Anterior cingulate cortex (tissue), 58 donors: ENCODE measurements at places on chromosomes 12 and 14.
A peak's percentile ranks its signal among the peaks of the same experiment; 100 is the strongest.

DNA sequence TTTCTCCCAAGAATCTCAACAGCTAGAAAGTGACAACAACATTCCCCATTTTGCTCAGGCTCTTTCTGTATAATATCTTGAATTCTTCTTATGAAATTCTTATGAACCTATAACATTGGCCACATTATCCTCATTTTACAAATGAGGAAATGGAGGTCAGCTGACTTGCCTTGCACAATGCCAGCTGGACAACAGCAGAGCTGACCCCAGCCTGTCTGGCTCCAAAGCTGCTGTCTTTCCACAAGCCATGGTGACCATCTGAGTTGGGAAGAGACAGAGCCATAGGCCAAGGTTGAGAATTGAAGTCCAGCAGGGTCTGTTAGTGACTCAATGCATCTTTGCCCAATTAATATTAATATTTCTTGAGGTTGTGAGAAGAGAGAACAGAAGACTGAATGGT, 87.3 kb downstream of the KSR2 start:
- DNase-seq: no peak

GRCh38 chr12:42485823-42486222, 103.7 kb downstream of the PRICKLE1 start:
- DNase-seq: no peak

DNA sequence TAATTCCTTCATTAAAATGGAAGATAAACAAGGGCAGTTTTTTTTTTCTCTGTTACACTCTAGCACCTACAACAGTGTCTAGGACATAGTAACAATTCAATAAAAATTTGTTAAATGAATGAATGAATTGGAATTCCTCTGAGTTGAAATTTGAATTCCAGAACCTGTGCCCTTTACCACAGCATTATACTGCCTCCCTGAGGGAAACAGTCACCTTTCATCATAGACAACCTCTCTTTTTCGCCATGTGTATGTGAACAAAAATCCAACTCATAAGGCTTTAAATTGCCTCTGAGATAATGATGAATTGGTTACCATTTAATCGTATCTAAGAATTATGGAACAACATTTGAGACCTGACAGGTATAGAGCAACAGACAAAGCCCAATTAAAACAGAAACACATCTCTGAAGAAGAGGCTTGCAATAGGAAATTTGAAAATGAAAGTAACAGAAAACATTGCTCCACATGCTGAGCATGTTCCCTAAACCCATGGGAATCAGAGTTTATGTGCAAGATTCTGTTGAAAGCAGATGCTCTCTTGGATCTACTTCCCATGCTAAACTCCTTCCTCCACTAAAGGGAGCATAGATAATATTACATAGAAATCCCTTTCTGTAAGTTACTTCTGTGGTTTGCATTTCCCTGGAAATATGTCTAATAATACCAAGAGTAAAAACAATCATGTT, 657.8 kb downstream of the GALC start:
- no peak for DNase-seq

GRCh38 chr12:7193674-7194073, 4.2 kb downstream of the PEX5 start:
- DNase-seq: no peak

GRCh38 chr12:25377469-25378177, 126.9 kb upstream of the KRAS start:
- peak; percentile 15 for DNase-seq

DNA sequence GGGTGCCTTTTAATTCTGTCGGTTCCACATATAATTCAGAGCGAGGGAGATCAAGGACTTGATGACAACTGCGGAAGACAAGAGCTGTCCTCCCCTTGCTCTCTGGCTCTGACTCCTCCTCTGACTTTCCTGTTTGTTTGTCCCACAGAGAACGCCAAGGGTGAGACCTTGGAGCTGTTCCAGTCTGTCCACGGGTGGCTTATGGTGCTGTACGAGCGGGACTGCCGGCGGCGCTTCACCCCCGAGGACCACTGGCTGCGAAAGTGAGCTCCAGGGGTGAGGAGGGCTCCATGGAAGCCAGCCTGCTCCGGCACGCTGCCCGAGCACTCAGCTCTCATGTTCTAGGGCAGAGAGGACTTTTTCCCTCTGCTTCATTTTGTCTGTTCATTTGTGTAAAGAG, 32.8 kb downstream of the UBE3B start:
- no peak for DNase-seq

- DNase-seq: no peak
Observed at GRCh38 chr14:22772725-22773124, 6.2 kb downstream of the OXA1L start.

DNA sequence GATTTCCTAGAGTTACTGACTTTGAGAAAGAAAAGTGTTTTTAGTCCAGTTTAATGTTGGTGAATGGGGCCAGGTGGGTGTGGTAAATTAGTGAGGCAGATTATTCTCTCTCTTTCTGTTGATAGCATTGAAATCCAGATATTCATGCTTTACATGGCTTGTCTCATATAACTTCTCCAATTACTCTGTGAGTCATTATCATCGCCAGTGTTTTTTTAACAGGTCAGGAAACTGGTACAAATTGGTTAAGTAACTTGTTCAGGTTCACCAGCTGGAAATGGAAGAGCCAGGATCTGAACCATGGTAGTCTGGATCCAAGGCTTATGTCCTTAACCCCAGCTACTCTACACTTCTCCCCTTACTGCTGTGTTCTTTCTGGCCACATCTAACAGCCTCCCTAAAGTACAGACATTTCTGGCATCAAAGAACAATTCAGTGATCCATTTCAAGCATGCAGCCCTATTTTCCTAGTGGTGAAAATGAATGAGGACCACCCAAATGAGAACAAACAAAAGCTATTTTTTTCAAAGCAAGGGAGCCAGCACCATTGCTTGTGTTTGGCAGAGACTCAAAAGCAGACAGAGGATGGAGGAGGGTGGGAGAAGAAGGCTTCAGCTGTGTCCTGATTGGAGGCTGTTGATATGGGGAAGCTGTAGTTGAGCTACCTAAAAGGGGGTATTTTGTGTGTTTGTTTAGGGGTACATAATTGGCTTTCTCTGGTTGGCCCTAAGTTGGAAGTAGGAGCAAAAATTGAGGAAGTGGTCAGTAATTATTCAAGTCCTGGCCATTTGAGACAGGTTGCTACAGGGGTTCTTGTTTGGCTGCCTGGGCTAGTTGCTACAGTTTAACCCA, 1.7 kb downstream of the IRAK3 start:
- no peak for DNase-seq

- DNase-seq: peak; percentile 9
Observed at GRCh38 chr14:49861699-49862088, 9.1 kb upstream of the NEMF start.

DNA sequence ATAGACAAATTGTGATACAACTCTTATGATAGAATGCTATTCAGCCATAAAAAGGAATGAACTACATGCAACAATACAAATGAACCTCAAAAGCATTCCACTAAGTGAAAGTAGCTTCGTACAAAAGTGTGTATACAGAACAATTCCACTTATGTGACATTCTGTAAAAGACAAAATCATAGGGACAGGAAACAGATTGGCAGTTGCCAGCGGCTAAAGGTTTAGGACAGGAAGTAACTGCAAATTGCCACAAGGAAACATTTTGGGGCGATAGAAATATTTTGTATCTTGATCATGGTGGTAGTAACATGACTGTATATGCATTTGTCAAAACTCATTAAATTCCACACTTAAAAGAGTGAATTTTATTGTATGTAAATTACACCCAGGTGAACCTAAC, 113.4 kb downstream of the CAPZA3 start:
- DNase-seq: no peak

GRCh38 chr12:44875417-44875953, 630 bp downstream of the NELL2 start:
- DNase-seq: peak; percentile 9

- no peak for DNase-seq
Observed at GRCh38 chr14:23381871-23382270, 5.0 kb downstream of the CMTM5 start.

DNA sequence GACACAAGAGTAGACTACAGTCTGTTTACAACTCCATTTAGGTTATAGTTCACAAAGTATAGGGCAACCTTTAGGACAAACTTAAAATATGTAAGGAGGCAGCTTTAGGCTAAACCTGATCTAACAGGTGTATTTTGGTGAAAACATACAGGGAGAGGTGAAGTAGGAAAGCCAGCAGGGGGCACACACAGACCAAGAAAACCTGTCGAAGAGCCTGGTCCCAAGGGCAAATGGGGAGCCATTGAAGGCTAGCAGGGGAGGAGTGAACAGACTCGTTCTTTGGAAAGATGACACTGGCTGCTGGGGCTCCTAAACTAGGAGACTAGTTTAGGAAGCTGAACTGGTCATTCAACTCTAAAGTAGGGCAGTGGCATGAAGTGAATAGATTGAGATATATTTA, 138.8 kb upstream of the WSCD2 start:
- no peak for DNase-seq

DNA sequence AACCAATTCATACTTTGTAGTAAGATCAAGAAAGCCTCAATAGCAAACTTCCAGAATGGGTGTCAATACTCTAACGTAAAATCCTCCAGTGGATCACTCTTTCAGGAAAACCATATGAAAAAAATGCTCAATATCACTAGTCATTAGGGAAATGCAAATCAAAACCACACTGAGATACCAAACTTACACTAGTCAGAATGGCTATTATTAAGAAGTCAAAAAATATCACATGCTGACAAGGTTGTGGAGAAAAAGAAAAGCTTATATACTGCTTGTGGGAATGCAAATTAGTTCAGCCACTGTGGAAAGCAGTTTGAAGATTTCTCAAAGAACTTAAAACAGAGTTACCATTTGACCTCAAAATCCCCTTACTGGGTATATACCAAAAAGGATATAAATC, 49.5 kb upstream of the ATXN7L3B start:
- DNase-seq: no peak
